Femur (tissue), 1 donor: ENCODE measurements at places on chromosomes 4 and X.

DNA sequence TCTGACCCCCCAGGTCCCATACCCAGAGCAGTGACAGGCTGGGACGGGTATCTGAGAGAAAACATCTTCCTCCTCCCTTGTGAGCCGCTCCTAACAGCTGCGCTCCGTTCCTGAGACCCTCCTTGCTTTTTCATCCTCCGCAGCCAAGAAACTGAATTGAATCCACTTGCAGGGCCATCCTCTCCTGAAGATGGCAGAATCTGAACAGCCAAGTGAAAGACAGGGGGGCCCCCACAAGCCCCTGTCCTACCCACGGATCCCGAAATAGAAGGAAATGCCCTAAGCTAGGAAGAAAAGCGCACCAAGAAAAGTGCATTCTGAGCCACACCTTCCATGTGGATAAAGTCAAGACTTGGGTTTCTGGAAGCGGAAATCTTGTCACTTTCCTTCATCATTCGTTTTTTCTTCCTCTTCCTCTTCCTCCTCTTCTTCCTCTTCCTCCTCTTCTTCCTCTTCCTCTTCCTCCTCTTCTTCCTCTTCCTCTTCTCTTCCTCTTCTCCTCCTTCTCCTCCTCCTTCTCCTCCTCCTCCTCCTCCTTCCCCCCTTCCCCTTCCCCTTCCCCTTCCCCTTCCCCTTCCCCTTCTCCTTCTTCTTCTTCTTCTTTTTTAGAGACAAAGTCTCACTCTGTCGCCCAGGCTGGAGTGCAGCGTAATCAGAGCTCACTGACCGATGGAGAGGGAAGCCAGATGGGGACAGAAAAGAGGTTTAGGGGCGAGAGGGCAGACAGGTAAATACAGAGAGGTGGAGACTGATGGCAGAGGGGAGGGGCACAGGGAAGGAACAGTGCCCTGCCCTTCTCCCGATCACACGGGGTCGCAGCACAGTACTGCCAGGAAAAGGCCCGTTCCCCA is 86.0 kb upstream of the WWC2 start:
- no peak for DNase-seq

DNA sequence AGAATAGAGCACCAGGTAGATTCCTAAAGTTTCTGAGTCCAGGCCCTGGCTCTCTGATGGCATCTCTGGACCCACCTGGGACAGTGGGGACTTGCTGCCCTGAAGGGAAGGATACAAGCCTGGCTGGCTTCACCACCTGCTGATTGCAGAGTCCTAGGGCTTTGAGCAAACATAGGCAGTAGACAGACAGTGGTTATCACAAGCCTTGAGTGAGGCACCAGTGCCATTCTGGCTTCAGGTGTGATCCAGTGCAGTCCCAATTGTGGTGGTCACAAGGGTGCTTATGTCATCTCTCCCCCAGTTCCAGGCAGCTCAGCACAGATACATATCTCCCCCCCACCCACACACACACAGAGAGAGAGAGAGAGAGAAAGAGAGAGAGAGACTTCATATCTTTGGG is 6.6 kb upstream of the PRRG3 start:
- DNase-seq = no peak

- no peak for DNase-seq
Observed at GRCh38 chr4:48665555-48666186, 114.4 kb downstream of the FRYL start.

- no peak for DNase-seq
Observed at GRCh38 chr4:57078685-57079521, 31.3 kb downstream of the IGFBP7 start.

DNA sequence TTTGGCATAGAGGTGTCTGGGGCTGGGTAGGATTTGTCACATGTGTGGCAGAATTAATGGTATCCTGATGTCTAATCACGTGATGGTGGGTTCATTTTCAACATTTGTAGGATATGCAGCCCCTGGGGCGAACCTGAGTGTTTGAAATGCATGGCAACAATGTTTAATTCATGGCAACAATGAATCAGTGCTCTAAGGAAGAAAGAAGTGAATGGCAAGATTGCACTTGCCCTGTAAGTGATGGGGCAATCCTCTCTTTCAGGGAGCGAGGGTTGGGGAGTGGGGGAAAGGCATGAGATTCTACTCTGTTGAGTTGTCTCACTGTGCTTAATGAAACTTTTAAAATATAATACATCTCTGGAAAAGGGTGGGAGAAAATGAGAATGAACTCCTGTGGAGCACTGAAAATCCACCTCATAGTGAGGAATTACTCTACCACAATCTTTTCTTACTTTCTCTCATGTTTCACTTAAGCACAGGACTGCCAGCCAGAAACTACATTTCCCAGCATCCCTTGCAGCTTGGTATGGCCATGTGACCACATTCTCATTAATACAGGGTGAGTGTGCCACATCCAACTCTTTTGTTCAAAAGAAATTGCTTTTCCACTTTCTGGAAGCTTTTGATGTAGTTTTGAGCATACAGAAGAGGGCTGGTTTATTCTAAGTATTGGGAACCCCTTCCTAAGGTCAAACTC is 64.0 kb upstream of the PGM2 start:
- DNase-seq = no peak
